ENCODE measurements at places on chromosomes 5 and 9.

DNA sequence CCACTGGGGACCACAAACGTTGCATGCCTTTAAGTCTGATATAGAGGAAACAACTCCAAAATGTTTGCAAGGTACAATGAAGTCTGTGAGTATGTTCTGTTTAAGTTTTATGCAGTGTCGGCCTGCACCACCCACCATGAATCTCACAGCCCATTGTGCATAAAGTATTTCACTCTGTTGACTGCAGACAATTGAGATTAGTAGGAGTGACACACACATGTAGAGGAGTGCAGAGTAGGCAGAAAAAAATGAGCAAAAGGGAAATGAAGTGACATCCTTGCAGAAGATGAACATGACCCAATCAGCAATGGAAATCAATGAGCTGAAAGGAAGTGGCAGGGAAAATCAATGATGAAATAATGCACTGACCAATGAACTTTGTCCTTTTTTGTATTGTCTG is 315.6 kb upstream of the PTPRD start:
- no peak for DNase-seq

- no peak for DNase-seq
Observed at GRCh38 chr9:79693750-79694149, 122.0 kb downstream of the TLE4 start.

GRCh38 chr5:91329283-91329682 is 53.8 kb downstream of the ARRDC3 start:
- no peak for DNase-seq

GRCh38 chr9:127382541-127382940 is 14.4 kb upstream of the SLC2A8 start:
- DNase-seq = no peak

DNA sequence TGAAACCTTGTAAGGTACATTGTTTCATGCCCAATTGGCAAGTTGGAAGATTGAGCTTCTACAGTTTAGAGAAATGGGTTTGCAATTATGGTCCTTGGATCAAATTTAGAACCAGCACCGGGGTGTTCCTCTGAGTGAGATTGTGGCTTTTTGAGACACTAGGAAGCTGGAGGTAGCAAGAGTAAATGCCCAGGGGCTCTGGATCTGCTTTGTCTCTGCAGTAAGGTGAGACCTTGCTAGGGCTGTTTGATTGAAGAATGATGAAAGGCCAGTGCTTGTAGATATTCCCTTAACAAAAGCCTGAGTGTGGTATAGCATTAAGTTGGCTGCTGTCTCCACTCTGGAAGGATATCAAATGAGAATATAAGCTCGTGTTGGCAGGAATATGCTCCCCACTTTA is 36.0 kb downstream of the WWC1 start:
- no peak for DNase-seq

GRCh38 chr9:128026255-128026772 is 40.8 kb downstream of the NAIF1 start:
- peak; percentile 80 for DNase-seq

DNA sequence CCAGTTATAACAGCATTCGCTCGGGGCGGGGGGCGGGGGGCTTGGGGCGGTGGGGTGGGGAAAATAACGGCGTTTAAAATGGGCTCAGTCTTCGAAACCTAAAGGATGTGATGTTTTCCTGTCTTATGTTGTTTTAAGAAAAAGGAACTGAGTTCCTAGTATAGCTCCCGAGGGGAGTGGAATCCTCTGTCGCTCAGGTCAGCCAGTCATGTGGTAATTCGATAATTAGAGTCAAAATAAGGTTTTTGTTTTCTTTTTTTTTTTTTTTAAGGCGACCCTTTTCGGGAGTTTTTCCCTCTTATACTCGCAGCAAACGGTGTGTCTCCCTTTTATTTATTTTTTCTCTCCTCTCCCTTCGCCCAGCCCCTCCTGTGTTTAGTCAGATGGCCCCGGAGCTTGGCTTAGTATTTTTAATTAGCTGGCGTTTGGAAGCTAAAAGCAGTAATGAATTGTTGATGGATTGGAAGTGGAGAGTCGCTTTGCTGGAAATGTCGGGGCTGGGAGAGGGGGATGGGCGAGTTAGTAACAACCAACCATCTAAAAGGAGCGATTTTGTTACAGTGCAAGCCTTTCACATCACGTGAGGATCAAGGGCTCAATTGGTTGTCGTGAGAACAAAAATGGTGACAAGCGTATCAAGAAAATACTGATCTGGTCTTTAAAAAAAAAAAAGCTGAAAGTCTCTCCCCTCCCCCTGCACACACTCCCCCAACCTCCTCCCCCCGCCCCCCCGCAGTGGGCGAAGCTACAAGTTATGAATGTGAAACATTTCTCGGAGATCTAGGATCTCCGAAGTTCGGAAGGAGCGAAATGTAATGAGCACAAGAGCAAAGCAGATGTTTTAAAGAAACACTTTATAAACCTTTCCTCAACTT is 714 bp upstream of the ZNF608 start:
- DNase-seq = no peak

GRCh38 chr9:130240410-130241197 is 25.0 kb upstream of the HMCN2 start:
- DNase-seq = no peak

DNA sequence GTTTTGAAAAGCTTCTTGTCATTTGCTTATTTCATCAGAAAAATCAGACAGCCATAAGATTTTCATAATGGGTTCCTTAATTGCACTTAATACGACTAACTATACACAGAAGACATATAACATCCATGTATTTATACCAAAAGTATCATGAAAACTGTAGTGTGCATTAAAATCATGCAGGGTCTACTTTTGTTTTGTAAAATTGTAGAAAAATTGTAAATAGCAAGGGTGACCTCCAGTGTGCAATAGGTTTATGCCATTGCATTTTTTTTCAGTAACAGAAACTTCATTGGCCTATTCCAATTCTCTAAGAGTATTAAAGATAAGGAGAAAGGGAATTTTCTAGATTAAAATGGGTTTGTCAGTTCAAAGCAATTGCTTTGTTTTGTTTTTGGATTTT is 307.6 kb downstream of the KIAA0825 start:
- no peak for DNase-seq

DNA sequence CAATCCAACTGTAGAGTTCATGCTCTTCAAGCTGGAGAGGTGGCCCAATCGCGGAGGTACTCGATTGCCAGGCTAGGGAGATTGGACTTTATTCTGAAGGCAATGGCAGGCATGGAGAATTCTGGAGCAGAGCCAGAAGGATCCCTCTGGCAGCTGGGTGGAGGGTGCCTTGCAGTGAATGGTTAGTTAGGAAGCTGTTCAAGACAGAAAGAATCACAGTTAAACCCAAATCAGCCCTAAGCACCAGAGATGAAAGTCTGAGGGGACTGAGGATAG is 182.4 kb downstream of the RGS3 start:
- no peak for DNase-seq

- DNase-seq = no peak
Observed at GRCh38 chr5:72133212-72133990, 26.1 kb downstream of the MAP1B start.

- DNase-seq = no peak
Observed at GRCh38 chr5:168712280-168712924, 133.2 kb upstream of the PANK3 start.

DNA sequence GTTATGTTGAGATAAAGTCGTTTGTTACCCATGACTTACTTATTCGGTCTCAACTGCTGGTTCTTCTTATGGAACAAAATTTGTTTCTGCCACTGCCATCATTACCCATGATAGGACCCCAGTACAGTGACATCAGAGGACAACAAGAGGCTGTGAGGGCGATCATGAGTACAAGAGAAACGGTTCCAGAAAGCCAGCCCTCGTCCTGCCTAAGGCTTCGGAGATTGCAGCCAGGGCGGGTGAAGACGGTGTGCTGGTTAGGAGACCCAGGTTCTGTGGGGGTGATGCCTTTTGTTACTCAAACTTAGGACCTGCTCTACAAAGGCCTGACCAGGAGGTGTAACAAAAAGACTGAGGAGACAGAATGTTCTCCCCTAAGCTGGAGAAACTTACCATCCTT is 10.9 kb downstream of the FYB1 start:
- no peak for DNase-seq
